ENCODE measurements at places on chromosomes 3 and 15. TPM values are rescaled to one million over a fixed set of nuclear protein-coding genes. Genes with fewer than 3 reads are reported as not detected.
A peak's percentile ranks its signal among the peaks of the same experiment; 100 is the strongest.

GRCh38 chr3:194931347-194931746 lies 245.7 kb downstream of the FAM43A start:
- no peaks in the 10 kb centered on the region for H3K36me3 ChIP-seq
- H3K27ac ChIP-seq: peak overlapping the region; percentile 75
- H3K4me3 ChIP-seq: no peak overlapping the region
- DNase-seq: no peak
- no peaks in the 10 kb centered on the region for H3K27me3 ChIP-seq

- no peak overlapping the region for H3K4me3 ChIP-seq
- no peak overlapping the region for H3K27ac ChIP-seq
Measured at GRCh38 chr3:16927485-16927884, 42.7 kb downstream of the PLCL2 start.

- no peaks in the 10 kb centered on the region for H3K27me3 ChIP-seq
- no peak overlapping the region for H3K27ac ChIP-seq
- H3K4me1 ChIP-seq: no peaks in the 10 kb centered on the region
- no peak overlapping the region for H3K4me3 ChIP-seq
- no peaks in the 10 kb centered on the region for H3K36me3 ChIP-seq
- peak; percentile 64 for DNase-seq
Measured at GRCh38 chr3:128133273-128133883, 9.8 kb upstream of the RUVBL1 start.

DNA sequence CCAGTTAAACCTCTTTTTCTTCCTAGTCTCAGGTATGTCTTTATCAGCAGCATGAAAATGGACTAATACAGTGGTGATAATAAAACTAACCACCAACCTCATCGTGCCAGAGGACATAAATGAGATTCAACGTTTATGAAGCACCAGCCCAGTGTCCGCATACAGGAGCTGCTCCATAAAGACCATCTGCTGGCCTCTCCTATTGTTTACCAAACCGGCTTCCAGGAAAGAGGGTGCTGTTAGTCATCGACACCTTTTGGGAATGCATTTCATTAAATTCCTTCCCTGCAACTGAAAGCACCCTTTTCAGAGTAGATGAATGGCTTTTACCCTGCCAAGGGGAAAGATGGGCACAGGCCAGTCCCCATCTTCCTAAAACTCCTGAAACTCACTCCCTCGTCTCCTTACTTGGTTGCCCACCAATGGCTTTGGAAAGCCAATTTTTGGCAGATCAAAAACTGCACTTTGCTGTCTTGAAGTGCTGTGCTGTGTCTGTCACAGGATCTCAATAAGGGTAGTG lies 122.1 kb downstream of the AQP9 start:
- H3K36me3 ChIP-seq: no peaks in the 10 kb centered on the region
- H3K27ac ChIP-seq: no peak overlapping the region
- H3K27me3 ChIP-seq: no peaks in the 10 kb centered on the region
- H3K4me3 ChIP-seq: no peak overlapping the region
- H3K4me1 ChIP-seq: no peaks in the 10 kb centered on the region

DNA sequence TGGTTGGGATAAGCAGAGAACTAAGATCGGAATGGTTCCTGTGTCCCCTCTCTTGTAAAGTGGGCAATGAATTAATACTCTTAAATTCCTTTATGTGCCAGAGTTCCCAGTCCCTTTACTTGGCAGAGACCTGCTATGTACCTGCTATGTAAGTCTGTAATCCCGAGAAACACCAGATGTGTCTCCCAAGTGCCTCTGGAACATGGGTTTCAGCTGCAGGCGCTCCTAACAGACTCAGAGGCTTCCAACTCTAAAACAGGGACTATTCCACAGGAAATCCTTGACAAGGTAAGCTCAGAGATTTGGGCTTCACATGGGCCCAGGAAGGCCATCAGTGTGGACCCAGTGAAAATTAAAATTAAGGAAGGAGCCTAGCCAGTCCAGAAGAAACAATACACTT lies 117.7 kb upstream of the PLCL2 start:
- H3K36me3 ChIP-seq: no peaks in the 10 kb centered on the region
- no peaks in the 10 kb centered on the region for H3K27me3 ChIP-seq
- DNase-seq: no peak
- H3K4me1 ChIP-seq: no peaks in the 10 kb centered on the region

DNA sequence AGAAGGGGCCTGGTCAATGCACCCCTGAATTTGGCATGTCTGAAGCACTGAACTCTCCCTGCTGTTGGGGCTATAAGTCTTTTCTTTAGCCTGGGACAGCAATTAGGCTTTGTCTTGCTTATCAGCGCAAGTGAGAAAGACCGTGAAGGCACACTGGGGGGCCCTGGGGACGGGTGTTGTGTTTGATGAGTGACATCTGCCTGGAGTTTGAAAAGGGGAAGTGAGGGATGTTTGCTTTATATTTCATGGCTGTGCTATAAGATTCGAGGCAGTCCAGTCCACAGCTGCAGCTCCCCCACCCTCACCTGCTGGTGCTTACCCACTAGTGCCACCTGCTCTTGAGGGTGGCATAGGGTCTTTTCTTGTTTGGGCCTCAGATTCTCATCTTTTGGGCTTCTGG lies 44.8 kb downstream of the CEMIP start:
- H3K36me3 ChIP-seq: no peaks in the 10 kb centered on the region
- H3K27ac ChIP-seq: no peak overlapping the region

DNA sequence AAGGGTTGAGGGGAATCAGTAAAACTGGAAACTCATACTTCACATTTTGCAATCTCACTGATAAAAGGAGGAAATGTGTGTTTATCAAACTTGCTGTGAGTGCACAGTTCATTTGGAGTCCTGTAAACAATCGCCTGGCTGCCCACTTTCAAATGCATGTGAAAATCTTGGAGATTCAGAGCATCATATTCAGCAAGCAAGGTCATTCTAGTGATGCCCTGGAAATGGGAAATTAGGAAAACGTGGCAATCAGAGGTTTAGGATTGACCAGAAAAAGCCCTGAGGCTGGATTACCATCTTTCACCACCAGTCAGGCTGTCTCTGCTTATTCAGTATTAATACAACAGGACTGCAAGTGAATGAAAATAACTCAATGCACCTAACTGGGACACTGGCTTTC lies 23.9 kb downstream of the DPH6 start:
- H3K27me3 ChIP-seq: no peaks in the 10 kb centered on the region
- DNase-seq: no peak
- no peaks in the 10 kb centered on the region for H3K4me1 ChIP-seq
- no peak overlapping the region for H3K4me3 ChIP-seq
- no peak overlapping the region for H3K27ac ChIP-seq

DNA sequence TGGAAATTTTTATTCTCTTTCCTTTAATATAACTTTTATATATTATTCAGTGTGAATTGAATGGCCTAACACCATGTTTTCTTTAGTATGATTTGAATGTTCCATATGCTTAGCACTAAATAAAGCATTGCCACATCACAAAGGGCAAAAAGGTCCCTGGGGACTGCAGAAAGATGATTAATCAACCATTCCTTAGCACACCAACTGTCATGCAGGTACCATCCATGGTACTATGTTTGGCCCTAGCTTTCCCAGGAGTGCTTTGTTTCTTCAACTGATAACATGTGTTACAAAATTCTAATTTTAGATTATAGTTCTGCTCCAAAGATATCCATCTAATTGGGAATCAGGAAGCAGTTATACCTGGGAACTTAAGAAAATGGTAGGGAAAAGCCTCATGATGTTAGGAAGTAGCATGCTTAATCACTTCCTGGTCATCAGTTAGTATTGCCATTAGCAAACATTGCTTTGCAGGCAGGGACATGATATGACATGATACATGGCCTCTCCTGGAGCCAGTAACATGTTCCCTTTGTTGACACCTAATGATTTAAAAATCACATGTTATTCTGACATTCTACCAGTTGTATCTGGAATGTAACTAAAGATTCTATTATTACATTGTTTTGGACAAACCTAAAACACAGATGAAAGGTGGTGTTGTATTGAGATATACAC lies 712.6 kb upstream of the GBE1 start:
- H3K36me3 ChIP-seq: no peaks in the 10 kb centered on the region
- H3K4me1 ChIP-seq: no peaks in the 10 kb centered on the region
- no peak overlapping the region for H3K4me3 ChIP-seq
- no peak for DNase-seq
- no peaks in the 10 kb centered on the region for H3K27me3 ChIP-seq

GRCh38 chr3:72413228-72413627 lies 435.0 kb downstream of the SHQ1 start:
- H3K36me3 ChIP-seq: no peaks in the 10 kb centered on the region
- peaks cover 39% of the 10 kb centered on the region for H3K4me1 ChIP-seq
- H3K27ac ChIP-seq: no peak overlapping the region
- no peak for DNase-seq
- no peak overlapping the region for H3K4me3 ChIP-seq

GRCh38 chr3:123409443-123410148 lies 39.3 kb downstream of the ADCY5 start:
- DNase-seq: no peak
- H3K4me3 ChIP-seq: no peak overlapping the region
- no peaks in the 10 kb centered on the region for H3K4me1 ChIP-seq
- H3K36me3 ChIP-seq: no peaks in the 10 kb centered on the region
- H3K27me3 ChIP-seq: no peaks in the 10 kb centered on the region

DNA sequence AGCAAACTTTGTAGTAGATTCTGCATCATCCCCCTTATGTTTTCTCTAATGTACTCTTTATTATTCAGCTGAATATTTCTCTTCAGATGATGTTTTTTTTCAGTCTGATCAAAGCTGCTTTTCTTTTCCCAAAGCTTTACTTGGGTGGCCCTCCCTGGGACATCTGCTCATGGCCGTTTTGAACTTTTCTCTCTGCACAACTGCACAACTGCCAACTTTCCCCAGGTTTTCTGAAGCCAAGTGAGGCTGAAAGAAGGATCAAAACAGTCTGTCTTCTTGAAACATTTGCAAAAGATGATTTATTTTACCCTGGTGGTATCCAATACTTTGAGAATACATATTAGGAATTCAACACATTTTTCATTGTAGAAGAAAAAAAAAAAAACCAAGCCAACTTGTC lies 43.0 kb downstream of the GASK1A start:
- no peaks in the 10 kb centered on the region for H3K36me3 ChIP-seq
- no peak overlapping the region for H3K27ac ChIP-seq
- no peak overlapping the region for H3K4me3 ChIP-seq

GRCh38 chr3:142997330-142997729 lies 4.0 kb upstream of the U2SURP start:
- no peak for DNase-seq
- no peaks in the 10 kb centered on the region for H3K36me3 ChIP-seq
- H3K4me3 ChIP-seq: no peak overlapping the region
- H3K4me1 ChIP-seq: peaks cover 5% of the 10 kb centered on the region
- H3K27ac ChIP-seq: no peak overlapping the region
- no peaks in the 10 kb centered on the region for H3K27me3 ChIP-seq

DNA sequence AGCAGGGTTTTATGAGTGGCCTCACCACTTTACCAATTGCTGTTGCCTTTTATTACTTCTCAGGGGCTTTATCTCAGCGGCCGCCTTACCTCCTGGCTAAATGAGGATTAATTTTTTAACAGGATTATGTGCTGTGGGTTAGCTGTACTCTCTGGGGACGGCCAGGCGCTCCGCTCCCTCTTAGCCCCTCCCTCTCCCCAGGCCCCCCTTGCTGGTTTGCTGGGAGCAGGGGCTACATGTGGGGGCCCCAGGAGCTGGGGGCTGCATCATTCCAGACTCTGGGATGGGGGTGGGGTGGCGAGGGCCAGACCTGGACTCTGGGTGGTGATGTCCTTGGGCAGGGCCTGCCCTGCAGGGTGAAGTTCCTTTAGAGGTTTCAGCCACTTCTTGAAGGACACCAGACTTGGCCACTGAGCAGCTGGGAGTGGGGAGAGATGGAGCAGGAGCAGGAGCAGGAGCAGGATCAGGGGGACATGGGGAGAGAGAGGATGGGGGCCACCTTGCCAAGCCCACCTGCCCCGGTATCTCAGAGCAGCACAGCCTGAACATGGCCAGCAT lies 196.1 kb downstream of the GOLGA6L6 start:
- no peak overlapping the region for H3K27ac ChIP-seq
- no peaks in the 10 kb centered on the region for H3K4me1 ChIP-seq
- no peak overlapping the region for H3K4me3 ChIP-seq

- no peak for DNase-seq
- H3K36me3 ChIP-seq: no peaks in the 10 kb centered on the region
Measured at GRCh38 chr3:158249183-158249582, 139.3 kb downstream of the RSRC1 start.

DNA sequence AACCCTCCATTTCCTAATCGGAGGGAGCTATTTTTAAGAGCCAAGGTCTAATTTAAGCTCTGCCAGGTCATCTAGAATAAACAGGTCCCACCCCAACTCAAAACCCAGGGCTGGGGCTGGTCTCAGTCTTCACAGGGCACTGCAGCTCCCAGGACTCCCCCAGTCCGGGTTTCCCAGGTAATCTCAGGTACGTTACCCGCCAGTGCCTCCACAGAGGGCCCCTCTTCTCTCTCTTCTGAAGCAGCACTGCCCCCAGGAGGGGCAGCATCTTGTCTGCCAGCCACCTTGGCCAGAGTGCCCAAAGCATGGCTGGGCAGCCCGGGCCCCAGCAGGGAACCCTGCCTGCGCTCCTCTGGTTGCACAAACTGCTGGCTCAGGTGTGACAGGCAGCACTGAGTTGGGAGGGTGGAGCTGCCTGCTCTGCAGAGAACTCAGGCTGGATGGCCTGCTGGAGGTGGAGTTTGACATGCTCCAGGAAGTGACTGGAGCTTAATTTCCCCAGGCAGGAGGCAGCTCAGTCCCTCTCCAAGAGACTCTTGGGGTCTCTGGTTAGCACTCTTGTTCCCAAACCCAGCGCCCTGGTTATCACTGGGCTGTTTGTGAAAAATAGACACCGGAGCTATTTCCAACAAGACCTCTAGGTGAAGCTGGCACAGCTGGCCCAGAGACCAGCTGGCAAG lies at the start of gene PLA2G4F:
PLA2G4F (minus strand) TSS at position 394 of the 680 bp plus-strand sequence; CDS start at position 307, 87 bp downstream.
- no peaks in the 10 kb centered on the region for H3K27me3 ChIP-seq
- peaks cover 12% of the 10 kb centered on the region for H3K4me1 ChIP-seq
- DNase-seq: no peak
- no peak within 1 kb of the TSS for H3K27ac ChIP-seq

DNA sequence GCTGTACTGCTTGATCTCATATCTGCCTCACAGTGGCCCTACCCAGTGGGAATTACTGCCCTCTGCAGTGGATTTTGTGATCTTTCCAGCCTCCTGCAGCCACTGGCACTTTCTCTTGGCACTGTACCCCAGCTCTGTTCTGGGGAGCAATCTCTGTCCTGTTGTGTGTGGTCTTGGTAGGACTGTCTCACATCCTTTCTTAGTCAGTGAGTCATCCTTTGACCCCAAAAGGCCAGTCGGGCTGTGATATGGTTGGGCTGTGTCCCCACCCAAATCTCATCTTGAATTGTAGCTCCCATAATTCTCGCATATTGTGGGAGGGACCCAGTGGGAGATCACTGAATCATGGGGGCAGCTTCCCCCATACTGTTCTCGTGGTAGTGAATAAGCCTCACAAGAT lies 133.3 kb upstream of the TPM1 start:
- H3K4me1 ChIP-seq: no peaks in the 10 kb centered on the region
- no peak overlapping the region for H3K4me3 ChIP-seq
- H3K36me3 ChIP-seq: no peaks in the 10 kb centered on the region
- no peak overlapping the region for H3K27ac ChIP-seq

CYP1A1 gene
- not detected for total RNA-seq

SETMAR gene
- total RNA-seq: 28.3 TPM

HLTF gene
- 46.8 TPM for total RNA-seq

XCR1 gene
- under 0.01 TPM for total RNA-seq

PLCH1 gene
- not detected for total RNA-seq

NPAP1 gene
- total RNA-seq: 0.10 TPM

TRPM1 gene
- not detected for total RNA-seq

WDR72 gene
- not detected for total RNA-seq
